ENCODE measurements at places on chromosomes 11 and 22.

DNA sequence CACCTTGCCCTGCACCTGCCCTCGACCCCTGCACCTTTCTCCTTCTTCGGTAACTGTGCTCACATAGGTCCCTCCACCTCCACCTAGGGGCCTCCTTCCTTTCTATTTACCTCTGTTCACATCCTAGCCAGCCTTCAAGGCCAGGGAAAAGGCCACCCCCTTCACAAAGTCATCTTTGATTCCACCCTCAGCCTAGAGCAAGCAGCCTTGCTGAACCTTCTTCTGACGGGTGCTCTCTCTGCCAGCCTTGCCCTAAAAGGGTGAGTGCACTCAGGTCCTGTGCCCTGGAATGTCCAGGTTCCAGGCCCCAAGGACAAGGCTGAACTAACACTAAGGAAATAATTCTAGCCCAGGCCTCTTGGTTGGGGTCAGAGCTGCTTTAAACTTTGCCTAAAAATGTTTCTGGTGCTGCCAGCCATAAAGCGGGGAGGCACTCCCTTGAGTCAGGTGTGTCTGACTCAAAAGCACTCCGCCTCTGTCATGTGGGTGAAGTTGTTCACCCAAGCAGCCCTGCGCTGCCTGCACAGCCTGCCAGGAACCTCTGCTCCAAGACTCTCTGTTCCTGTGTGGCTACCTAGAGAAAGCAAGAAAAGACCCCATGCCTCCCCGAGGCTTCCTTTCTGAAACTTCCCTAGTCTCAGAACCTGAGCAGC is 9.2 kb upstream of the FAM83F start:
- no peak for DNase-seq

GRCh38 chr11:82867495-82868082 is 32.6 kb downstream of the PRCP start:
- peak; percentile 83 for DNase-seq

DNA sequence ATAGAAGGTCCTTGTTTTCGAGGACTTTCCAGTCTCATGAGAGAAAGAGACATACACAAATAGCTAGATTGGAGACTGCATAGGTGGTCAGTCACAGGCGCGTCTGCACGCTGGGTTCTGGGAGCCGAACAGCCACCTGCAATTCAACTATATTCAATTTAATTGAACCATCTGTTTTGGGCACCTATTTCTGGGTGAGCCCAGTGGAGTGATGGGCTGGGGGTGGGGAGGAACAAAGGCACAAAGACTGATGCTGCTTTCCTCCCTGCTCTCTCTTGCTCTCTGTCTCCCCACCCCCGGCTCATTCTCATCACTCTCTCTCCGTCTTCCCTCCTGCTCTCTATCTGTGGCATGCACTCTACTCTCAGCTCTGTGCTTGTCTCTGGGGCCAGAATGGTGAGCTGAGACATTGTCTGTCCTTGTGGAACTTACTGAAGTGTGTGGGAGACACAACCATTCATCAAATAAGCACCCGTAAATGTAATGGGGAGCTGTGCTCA is 48.1 kb upstream of the B3GAT1 start:
- no peak for DNase-seq

GRCh38 chr22:39684702-39685281 is 114.2 kb downstream of the CACNA1I start:
- DNase-seq, result no peak

GRCh38 chr22:44325718-44326490 is 13.2 kb upstream of the SHISAL1 start:
- DNase-seq, result peak; percentile 66

DNA sequence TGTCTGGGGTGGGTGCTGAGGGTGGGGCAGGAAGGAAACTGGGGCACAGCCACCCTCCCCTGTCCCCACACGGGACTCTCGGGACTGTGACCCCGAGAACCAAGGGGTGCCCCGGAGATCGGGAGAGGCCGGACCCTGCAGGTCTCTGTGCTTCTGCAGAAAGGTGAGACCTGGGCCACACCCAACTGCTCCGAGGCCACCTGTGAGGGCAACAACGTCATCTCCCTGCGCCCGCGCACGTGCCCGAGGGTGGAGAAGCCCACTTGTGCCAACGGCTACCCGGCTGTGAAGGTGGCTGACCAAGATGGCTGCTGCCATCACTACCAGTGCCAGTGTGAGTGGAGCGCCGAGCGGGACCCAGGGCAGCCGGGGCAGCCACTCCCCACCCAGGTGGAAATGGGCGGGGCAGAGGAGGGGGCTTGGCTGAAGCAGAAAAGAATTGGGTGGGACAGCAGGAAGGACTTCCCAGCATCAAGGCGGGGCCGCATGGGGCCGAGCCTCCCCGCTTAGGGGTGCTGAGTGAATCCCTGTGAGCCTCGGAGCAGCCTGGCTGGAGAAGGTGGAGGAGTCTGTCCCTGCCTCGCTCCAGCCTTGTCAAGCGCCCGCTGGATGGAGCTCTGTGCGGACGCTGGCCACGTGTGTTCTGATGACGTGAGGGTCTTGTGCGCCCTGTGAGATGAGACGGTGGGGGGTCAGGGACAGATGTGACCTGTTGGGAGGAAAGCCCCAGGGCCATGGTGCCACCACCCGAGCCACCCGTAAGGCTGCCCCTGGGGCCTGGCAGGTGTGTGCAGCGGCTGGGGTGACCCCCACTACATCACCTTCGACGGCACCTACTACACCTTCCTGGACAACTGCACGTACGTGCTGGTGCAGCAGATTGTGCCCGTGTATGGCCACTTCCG is 29.3 kb upstream of the MUC5B start:
- DNase-seq, result no peak

- no peak for DNase-seq
These were observed 29.4 kb upstream of the BAIAP2L2 start for GRCh38 chr22:38139901-38140300.

- peak; percentile 35 for DNase-seq
These were observed 12.1 kb downstream of the LRFN4 start for GRCh38 chr11:66868726-66869566.

DNA sequence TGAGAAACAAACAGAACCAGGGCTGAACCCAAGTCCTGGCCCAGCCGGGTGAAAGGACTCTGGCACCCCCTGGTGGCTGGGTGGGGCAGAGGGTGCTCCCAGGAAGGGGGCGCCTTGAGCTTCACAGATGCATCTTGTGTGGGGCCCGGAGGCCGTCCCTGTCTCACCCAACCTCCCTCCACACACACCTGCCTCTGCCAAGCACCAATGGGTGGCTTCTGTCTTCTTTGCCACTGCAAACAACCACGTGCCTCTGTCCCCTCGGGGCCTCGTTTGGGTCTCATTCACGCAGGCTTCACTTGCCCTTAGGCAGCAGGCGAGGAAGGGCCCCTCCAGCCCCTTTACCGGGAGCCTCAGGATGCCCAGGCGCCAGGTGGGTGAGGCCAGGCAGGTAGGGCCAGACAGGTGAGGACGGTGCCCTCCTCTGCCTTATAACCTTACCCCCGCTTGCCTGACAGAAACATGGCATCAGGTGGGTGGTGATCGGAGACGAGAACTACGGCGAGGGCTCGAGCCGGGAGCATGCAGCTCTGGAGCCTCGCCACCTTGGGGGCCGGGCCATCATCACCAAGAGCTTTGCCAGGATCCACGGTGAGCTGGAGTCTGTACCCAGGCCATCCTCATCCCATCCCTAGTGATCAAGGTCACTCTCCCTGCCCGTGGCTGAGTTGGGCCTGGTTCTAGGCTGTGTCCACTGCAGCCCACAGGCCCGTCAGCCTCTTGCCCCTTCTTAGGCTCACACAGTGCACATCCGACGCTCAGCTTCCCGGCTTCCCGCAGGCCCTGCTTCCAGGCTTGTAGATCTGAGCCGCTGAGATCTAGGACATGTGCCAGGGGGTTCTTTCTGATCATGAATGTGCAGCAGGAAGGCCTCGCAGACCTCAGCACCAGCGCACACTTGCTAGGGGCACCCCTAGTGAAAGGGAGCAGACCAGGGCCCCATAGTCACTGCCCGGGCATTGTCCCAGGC is 17.2 kb downstream of the POLR3H start:
- peak; percentile 33 for DNase-seq

DNA sequence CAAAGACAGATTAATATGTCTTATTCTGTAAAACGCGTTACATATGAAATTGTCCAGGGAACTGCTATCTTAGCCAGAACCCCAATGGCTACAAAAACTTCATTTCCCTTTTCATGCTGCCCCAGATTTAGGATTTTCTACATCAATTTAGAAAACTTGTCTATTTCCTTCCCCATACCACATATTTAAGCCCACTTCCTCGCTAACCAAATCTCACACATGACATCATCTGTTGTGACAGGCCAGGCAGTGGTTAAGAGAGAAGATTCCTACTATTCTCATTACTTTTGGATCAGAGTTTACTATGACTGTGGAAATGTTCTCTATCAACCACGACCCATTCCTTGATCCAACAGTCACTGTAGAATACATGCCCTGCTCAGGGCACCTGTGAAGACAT is 15.9 kb downstream of the CCDC82 start:
- no peak for DNase-seq

- no peak for DNase-seq
These were observed 28.6 kb upstream of the GAB2 start for GRCh38 chr11:78446210-78446609.

DNA sequence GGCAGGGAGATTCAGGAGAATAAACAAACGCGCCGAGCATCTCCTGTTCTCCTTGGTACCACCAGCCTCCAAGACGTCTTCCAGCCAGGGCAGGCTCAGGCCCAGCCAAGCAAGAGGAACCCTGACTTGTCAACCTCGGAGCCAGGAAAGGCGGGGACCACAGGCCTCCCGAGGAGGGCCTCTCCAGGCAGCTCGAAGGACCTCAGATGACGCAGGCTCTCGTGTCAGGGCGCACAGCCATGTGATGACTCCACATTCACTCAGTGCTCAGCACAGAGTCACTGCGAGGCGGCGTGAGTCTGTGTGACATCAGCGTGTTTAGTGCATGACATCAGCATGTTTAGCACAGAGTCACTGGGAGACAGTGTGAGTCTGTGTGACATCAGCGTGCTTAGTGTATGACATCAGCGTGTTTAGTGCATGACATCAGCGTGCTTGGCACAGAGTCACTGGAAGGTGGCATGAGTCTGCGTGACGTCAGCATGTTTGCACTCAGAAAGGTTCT is 241.4 kb downstream of the BRD1 start:
- no peak for DNase-seq

GRCh38 chr11:73645972-73646631 is at the start of gene PLEKHB1:
TSS of gene PLEKHB1 (plus strand) at chr11:73646581. CDS start at chr11:73646609, 28 bp downstream.
- no peak for DNase-seq

DNA sequence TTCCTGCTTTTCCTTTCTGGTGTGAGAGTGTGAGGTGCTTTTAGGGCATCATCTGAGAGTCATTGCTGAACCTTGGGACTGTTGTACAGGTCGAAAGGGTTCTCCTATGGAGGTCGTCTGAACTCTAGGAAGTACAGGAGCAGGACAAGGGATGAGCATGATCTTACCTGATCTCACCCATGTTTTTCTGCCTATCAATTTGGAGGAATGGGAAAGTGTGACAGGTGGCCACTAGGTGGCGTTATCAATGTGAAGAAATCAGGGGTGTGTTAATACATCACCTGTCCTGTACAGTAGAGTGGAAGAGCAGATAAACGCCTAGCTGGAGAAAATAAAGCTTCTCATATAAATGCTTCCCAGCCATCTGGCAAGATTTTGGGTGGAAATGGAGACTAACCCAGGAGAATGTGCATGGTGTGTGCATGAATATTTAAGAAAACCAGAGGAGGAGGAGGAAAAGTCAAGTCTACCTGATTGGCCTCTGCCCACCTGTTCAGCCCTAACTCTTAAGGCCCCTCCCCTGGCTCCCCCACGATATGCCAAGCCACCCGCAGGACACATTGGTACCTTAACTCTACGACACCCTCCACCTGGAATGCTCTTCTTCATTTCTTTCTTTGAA is 72.0 kb upstream of the NARS2 start:
- peak; percentile 50 for DNase-seq

DNA sequence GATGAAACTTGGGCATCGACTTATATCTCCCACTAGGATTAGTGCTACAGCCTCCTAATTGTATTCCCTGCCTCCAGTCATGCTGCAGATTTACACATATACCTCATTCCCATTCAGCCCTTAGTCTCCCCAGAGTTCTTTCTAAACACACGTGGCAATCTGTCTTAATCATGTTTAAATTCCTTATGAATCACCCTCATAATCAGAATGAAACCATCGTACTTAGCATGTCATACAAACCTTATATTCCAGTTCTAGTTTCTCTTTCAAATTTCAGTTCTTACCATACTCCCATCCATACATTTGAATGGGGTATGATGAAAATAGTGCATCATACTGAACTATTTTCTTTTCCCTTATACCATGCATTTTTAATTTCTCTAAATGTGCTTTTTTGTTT is 6.0 kb upstream of the OR10A2 start:
- peak; percentile 38 for DNase-seq

GRCh38 chr11:20762116-20762844 is 92.9 kb downstream of the NELL1 start:
- no peak for DNase-seq

- DNase-seq, result no peak
These were observed 1.5 kb upstream of the GGT1 start for GRCh38 chr22:24601217-24602104.

GRCh38 chr22:35510481-35510934 is 30.1 kb upstream of the RASD2 start:
- no peak for DNase-seq

DNA sequence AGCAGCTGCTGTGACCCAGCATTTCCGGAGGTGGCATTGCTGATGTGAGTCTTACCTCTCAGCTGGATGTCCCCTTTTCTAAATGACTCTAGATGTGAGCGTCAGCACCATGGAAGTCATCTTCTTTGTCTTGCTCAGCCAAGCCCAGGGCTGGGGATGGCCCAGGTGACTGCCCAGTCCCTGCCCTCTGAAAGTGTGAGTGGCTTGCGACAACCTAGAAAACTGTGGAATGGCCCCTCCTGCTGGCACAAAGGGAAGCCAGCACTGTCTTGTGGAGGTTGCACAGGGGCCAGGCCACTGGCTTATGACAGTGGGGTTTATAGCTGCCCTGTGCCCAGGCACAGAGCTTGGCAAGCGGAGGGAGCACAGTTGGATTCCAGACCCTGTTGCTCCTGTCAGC is 6.2 kb downstream of the TUB start:
- DNase-seq, result peak; percentile 31

DNA sequence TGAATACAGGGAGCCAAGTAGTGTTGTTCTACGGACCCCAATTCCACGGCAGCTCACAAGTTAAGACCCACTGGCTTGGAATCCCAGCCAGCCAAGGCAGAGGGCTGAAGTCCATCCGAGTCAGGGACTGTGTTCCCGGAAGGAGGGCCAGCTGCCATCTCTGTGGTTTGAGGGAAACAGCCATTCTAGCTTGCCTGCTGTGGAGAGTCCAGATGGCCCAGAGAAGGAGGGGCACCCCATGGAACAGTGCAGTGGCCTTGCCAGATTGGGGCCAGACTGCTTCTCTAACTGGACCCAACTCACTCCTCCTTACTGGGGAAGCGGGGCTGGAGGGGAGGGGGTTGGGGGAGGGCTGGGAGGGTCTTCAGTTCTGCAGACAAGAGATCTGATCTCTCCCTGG is 156.4 kb downstream of the FAM181B start:
- no peak for DNase-seq

- DNase-seq, result no peak
These were observed 251.3 kb upstream of the CCDC179 start for GRCh38 chr11:23111527-23111926.

DNA sequence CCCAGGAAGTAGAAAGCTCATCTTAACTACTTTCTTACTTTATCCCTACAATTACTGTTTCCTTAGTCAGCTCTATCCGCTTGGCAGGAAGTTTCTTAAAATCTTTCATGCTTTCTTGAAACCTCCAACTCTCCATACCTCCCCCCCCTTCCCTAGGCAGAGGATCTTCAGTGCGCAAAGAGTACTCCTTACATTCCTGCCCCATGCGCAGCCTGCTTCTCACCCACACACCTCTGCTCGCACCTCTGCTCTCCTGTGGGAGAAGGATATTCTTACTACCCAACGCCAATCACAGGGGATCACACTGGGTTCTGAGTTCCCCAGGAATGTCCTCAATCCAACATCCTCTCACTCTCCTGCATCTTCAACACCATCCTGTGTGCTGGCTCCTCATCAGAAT is 12.3 kb downstream of the TCF20 start:
- no peak for DNase-seq
